ENCODE measurements at places on chromosomes 11 and 22.

GRCh38 chr11:21794306-21794705, 398.6 kb upstream of the ANO5 start:
- DNase-seq, result no peak

- peak; percentile 20 for DNase-seq
Observed at GRCh38 chr11:17386331-17387084, 2.0 kb downstream of the KCNJ11 start.

- DNase-seq, result no peak
Observed at GRCh38 chr11:8603696-8604077, 9.7 kb upstream of the STK33 start.

DNA sequence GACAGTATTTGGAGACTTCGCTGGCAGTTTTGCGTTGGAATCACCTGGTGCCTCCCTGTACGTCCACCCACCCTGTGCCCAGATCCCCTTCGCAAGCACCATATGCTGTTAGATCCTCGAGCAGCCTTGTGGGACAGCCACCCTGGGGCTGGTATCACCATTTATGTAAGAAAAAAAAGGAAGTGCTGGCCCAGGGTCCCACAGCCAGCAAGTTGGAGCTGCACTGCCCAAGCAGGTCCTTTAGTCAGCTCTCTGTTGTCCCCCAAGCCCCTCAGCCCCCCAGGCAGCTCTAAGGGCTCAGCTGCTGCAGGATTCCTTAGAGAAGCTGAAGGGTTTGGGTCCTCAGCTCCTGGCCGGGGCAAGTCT, 80.3 kb downstream of the FBLN1 start:
- no peak for DNase-seq

- no peak for DNase-seq
Observed at GRCh38 chr22:30701872-30702271, 7.2 kb downstream of the OSBP2 start.

DNA sequence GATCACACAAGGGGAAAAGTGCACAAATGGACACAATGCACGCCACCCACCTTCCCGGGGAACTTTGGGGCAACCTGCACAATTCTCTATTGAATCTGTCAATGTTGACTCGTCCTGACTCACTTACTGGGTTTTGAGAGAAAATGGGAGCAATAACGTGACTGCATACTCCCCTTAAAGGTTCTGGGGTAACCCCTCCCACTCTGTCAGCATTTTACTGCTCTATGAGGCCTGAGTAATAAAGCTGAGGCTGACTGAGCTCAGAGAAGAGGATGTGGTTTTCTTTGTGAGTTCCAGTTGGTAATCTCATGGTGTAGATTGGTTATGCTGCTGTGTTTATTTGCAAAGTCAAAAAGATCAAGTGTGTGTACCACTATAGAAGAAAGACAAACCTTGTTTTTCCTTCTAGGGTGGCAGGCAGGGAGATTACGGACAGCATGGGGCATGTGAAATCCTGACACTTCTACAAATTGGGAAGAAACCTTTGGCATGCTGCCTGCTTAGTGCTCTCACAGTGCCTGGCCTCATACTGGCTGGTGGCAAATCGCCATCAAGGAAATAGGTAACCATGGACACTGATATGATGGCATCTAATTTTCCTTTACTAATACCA, 16.1 kb upstream of the APOA1 start:
- no peak for DNase-seq

GRCh38 chr11:45673441-45673840, 8.0 kb upstream of the CHST1 start:
- no peak for DNase-seq

GRCh38 chr22:39316440-39317083, 2.9 kb downstream of the RPL3 start:
- DNase-seq, result peak; percentile 72

DNA sequence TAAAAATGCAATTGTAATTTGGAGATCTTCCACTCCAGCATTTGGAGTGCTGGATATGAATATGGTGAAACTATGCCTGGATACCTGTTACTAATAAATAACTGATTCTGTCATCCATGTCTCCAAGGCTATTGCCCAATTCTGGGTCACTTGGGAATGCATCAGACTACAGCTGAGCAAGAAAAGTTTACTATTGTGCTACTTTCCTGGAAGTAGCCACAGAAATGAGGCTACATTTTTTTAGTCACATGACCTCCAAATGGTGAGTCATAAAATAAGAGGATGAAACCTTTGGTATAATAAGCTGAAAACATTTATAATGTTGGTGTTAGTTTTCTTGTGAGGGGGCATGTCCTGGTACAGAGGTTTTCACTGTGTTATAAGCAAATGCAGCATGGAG, 44.4 kb downstream of the DCDC1 start:
- DNase-seq, result no peak

- no peak for DNase-seq
Observed at GRCh38 chr11:57787920-57788702, 26.5 kb downstream of the CTNND1 start.

DNA sequence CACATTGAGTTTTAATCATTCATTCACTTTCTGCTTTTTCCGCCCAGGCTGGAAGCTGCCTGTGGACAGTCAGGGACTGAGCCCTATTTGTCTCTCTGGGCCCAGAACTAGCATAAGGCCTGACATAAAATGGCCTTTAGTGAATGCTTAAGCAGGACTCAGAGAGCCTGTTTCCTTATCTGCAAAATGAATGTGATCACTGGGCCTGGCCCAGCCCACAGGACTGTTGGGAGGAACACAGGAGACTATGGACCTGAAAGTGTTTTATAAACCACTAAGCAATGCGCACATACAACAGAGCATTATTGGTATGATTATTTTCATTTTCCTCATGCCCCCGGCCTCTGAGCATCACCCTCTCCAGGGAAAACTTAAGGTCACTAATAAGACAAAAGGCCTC, 3.9 kb upstream of the MYH9 start:
- no peak for DNase-seq

- DNase-seq, result no peak
Observed at GRCh38 chr11:22430141-22430541, 92.0 kb downstream of the SLC17A6 start.

- no peak for DNase-seq
Observed at GRCh38 chr22:32016081-32016480, 27.0 kb upstream of the SLC5A1 start.

DNA sequence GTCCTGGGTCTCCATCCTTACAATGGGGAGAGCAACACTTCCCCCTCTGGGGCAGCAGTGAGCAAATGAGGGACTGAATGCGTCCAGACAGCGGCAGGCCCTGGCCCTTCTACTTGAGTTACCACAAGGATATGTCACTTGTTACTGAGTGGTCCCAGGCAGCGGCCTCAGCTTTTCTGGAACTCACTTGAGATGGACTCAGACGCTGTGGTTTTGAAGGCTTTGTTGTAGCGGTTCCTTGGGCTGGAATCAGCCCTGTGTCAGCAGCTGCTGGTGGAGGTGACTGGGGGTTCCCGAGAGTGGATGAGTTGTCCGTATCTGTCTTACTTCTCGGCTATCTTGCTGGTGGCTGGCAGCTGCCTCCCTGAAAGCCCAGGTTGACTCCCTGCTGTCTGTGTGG, 77.0 kb downstream of the MICAL2 start:
- DNase-seq, result no peak

DNA sequence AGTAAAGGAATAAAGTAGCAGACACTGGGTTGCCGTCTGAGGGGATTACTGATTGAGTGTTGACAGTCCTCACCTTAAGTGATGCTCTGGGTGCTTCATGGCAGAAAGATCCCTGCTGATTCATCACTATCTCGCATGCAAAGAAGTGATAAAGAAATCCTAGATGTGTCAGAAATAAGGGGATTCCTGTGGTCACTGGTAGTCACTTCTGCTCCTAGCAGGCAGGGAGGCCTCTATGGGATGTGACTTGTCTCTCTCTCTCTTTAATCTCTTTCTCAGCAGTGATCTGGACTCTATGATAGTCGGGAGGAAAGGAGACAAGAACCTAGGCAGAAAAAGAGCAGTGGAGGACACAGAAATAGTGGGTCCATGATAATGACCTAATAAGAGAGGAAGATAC, 30.9 kb upstream of the OR56A1 start:
- DNase-seq, result no peak

- no peak for DNase-seq
Observed at GRCh38 chr11:19560156-19560555, 152.5 kb upstream of the NAV2 start.

DNA sequence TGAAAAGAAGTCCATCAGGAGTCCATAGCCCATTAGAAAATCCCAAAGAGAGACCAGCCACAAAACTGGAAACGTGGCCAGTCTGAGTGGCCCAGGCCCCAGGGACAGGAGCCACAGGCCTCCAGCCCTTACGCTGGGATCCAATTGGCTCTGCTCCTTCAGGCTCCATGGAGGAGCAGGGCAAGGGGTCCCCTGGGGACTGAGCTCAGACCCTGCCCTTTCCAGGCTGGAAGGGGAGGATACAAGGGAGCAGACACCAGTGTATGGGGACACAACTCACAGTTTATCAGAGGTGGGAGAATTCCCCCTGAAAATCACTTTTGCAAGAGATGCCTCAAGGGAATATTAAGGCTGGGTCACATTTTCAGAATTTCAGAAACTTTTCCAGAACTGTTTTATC, 227.5 kb downstream of the NTM start:
- DNase-seq, result no peak

GRCh38 chr11:9228091-9228490, 37.1 kb downstream of the DENND5A start:
- DNase-seq, result no peak

DNA sequence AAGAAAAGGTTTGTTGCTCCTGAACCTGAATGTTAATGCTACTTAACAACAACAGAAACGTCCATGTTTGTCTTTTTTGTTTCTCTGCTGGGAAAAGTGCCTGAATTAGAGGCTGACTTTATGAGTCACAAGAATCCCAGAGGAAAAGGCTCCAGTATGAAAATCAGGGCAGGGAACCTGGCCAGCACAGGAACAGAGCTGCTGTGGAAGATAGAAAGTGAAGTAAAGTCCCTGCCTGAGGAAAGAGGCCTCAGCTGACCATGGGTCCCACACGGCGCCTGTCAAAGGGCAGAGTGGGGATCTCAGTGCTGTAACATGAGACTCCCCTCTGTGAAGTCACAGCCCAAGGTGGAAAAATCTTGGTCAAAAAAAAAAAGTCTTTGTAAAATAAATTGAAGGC, 632.3 kb upstream of the CCDC90B start:
- no peak for DNase-seq

DNA sequence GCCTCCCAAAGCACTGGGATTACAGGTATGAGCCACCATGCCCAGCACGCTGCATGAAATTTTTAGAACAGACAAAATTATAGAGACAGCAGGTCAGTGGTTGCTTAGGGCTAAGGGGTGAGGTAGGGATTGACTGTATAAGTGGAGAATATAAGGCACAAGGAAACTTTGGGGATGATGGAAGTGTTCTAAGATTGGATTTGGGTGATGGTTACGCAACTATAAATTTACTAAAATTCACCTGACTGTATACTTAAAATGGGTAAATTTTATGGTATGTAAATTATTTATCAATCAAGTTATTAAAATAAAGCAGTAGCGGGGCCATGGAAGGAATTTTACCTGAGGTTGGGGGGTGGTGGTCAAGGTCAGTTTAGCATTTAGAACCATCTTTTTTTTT, 16.4 kb upstream of the POLD3 start:
- no peak for DNase-seq

GRCh38 chr11:95156133-95156721, 66.6 kb downstream of the ENDOD1 start:
- no peak for DNase-seq

DNA sequence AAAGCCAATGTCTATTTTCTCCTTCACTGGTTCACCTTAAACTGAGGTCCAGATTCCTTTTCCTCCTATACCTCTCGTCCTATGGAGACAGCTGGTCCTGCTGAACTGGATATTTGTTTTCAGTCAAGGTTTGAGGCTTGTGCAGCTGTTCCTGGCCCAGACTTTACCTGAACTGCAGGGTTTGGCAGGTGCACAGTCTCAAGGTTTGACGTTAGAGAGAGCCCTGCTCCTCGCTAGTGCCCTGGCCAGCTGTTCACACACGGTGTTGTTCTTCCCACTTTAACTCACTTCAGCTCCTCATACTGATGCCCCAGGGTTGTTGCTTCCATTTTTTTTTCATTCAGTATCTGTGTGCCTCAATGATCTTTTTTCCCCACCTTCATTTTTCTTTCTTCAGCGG, 74.0 kb upstream of the TTC12 start:
- no peak for DNase-seq
